Activated T-cell treated with anti-CD3 and anti-CD28 coated beads for 4 hours (primary cell): ENCODE measurements at places on chromosomes 3 and 15.

DNA sequence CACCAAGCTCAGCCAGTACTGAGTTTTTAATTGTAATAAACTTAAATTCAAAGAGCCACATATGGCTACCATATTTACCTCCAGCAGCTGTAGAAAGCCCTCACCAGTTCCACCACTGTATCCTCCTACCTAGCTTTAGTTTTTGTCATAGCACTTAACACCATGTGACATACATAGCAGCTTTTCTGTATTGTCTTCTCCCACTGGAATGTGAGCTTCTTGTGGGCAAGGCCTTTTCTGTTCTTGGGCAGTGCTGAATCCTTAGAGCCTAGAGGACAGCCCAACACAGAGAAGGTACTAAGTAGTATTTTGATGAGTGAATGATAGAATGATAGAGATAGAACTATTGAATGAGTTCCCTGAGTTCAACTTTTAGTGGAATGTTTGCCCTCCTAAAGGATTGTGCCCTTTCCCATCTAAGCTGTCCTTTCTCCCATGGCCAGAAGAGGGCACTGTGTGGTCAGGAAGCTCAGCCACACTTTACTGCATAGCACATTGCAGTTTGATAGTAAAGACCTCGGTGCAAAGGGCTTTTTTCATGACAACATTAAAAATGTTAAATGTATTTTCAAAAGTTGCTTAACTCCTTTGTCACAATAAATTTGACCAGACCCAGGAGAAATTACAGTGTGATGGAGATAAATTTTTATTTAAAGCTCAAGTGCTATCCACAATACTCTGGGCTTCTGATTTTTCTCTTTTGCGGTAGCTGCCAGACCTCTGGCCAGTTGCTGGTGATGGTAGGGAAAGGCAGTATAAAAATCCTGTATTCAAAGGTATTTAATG lies 115.8 kb downstream of the GHSR start:
- peak; percentile 55 for DNase-seq

DNA sequence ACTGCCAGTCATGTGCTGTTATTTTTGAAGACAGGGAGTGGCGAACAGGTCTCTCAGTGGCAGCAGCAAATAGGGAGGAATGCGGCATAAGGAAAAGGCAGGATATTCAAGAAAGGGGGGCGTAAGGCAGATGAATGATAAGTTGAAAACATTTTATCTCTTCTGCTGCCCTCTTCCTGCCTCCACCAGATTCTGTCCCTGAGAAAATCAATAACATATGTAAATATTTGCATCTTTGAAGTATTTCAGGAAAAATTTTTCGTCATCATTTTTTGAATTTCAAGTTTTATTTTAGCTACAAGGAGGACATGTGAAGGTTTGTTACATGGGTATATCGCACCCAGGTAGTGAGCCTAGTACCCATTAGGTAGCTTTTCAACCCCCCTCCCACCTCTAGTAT lies 616.7 kb downstream of the MCTP2 start:
- no peak for DNase-seq

DNA sequence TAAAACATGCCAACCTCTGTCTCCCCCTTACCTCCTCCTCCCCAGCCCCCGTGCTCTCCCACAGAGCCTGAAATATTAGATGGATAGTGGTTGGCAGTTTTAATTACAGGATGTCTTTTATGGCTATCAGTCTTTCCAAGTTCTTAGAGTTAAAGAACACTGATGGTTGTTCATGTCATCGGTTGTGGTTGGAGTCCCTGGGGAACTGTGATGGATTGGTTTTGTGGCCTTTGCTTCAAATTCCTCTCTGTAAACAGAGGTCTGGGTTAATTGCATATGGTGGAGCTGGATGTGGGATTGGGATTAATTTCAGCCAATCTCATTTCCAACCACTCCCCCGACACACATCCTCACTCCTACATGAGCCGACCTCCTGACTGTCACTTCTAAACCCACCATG lies 164.5 kb upstream of the PROK2 start:
- DNase-seq: no peak

DNA sequence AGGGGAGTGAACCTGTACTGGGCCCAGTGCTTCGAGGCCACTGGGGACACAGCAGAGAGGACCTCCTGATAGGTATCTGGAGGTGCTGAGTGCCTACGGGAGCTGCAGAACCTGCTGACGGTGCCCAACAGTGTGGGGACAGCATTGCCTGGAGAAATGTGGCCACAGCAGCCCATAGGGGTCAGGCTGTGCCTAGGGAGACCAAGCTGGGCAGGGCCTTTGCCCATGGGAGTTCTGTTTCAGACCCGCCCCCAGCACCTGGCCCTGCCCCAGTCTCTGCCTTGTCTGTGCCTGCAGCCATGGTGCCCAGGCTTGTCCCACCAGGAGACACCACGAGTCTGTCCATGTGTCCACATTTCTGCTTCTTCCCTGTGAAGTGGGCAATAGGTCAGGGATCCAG lies 15.3 kb upstream of the RPL32 start:
- DNase-seq: no peak

GRCh38 chr3:170350515-170351413 lies 6.8 kb upstream of the SKIL start:
- no peak for DNase-seq

DNA sequence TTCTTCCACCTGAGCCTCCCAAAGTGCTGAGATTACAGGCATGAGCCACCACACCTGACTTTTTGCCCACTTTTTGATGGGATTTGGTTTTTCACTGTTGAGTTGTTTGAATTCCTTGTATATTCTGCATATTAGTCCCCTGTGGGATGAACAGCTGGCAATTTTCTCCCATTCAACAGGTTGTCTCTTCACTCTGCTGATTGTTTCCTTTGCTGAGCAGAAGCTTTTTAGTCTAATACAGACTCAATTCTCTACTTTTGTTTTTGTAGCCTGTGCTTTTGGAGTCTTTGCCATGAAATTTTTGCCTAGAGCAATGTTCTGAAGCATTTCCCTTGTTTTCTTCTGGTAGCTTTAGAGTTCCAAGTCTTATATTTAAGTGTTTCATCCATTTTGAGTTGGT lies 62.7 kb upstream of the MFGE8 start:
- no peak for DNase-seq

DNA sequence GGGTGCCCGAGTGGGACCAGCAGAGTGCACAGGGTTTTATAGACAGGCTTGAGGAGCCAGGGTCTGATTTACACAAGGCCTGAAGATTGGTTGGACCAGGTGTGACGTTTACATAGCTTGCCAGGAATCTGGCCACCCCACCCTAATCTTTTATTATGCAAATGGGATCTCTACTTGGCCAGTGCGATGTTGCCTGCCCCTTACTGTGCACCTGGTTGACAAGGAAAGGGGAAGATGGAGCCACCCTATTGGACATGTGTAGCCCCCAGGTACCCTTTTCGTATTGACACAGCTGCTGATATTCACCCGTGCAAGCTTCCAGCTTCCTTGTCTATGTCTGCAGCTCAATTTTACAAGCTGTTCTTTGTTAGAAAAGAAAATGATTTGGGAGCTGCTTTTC lies 132.0 kb downstream of the ARNT2 start:
- DNase-seq: no peak

GRCh38 chr15:71149646-71150557 lies 34.6 kb downstream of the THSD4 start:
- DNase-seq: no peak

DNA sequence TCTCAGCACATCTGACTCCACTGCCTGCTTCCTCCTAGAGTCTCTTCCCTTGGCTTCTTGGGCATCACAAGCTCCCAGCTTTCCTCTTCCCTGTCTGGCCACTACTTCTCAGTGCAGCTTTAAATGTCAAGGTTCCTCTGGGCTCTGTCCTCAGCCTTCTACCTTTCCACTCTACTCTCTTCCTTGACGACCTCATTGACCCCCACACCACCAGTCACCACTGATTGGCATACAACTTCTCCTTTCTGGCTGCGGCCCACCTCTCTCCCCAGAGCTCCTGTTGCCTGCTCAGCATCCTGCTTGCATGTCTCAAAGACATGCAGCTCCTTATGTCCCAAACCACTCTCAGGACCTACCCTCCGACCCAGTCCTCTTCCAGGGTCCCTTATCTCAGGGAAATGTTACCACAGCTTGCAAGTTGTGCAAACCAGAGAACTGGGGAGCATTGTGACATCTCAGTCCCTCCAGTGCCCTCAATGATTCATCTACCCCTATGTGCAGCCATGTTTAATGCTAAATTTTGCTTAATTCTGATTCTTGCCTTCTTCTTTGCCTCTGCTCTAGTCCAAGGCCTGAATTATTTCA lies 49.9 kb downstream of the TRPM1 start:
- DNase-seq: no peak

DNA sequence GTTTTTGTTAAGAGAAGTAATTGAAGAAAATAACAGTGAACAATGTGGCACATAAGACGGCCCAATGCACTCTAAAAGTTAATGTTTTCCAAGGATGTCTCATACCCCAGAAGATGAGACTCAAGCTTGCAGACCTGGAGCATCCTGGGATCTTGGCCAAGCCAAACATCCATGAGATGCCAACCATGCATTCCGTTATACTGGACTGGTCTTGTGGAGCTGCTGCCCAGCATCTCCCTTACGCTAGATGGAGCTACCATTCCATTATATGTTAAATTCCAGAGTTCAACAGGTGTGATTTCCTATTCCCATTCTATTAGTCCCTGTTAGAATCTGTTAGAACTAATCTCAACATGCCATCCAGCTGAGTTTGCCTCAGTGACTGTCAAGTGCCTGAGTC lies 181.8 kb downstream of the PDCD6IP start:
- DNase-seq: no peak

DNA sequence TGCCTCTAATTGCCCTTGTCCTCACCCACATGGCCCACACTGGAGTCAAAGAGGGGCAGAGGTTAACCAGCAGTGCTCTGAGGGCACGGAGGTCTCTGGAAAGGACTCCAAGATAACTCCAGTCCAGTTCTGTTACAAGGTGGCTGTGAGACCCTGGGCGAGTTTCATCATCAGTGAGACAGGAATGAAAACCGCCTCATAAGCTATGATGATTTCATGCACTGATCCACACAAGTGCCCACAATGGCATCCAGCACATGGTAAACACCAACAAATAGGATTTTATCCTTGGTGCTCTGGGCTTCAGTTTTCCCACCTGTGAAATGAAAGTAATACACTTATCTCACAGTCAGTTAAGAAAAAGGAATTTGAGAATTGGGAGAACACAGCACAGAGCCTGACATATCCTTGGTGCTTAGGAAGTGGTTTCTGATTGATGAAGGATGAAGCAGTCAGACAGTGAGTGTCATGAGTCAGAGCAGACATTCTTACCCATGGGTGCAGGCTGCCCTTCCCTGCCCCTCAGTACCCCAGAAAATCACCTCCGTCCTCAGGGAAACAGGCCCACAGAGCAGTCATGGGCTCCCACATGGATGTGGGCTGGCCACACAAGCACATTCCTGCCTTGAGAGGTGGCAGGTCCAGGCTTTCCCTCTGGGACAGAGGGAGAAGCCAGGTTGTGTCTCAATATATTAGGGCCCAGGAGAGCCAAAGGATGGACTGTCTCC lies 48.4 kb downstream of the DAPK2 start:
- DNase-seq: no peak

GRCh38 chr15:35448294-35448693 lies 97.7 kb downstream of the DPH6 start:
- DNase-seq: no peak

DNA sequence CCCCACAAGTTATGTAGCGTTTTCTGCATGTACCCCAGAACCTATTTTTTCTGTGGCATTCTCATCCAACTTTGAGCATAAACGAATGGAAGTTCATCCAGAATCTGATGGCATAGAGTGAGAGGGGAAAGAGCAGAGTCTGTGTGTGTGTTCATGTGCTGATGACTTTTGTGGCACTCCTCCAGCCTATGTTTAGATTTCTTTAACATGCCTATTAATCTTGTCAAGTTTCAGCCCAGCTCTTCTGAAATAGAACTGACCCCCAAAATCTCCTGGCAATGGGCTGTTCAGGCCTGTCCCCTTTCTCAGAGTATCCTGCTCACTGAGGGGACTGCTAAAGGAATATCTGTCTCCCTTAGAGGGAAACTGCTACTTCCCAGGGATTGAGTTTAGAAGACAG lies 56.4 kb upstream of the NEO1 start:
- no peak for DNase-seq

DNA sequence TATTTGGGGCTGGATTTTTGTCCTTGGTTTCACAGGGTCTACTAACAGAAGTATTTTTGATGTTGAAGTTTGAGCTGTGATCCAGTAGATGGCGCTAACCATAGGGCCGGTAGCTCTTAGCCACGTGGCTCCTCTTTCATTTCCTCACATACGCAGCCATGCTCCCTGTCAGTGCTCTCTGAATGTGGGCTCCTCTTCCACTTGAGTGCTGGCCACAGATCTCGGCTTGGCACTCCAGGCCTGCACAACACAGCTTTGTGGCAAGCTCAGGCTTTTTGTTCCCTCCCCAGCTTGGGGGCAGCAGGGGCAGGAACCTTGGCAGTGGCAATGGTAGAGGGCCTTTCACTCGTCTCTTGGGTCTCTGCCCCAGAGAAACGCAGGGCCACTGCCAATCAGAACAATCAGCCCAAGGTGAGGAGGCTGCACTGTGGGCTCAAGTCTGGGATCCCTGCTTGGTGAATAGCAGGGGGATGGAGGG lies 18.6 kb upstream of the DNAAF4 start:
- DNase-seq: no peak

GRCh38 chr3:192918275-192918588 lies 576 bp upstream of the MB21D2 start:
- DNase-seq: no peak

DNA sequence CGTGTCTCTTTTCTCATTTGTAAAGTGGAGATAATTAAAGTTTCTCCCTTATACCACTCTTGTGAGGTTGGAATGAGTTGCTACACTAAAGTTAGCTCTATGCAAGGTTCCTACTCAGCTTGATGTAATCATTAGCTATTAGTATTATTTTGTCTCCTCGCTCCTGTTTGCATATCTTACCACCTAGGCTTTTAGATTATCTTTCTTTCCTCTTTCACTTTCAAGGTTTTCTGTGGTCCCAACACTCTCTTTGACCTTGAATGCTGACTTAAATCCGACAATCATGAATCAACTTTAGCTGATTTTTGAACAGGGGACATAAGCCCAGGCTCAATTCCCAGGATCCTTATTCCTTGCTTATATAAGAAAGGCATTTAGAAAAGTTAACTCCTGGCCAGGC lies 769.7 kb upstream of the GRM7 start:
- DNase-seq: no peak

- no peak for DNase-seq
Observed at GRCh38 chr3:49121132-49121736, 611 bp upstream of the USP19 start.

- no peak for DNase-seq
Observed at GRCh38 chr15:29805043-29805707, 17.1 kb downstream of the TJP1 start.
